ENCODE measurements at places on chromosomes 1 and 21. TPM values are rescaled to one million over a fixed set of nuclear protein-coding genes. Genes with fewer than 3 reads are reported as not detected.

The LRRN2 gene
- total RNA-seq = not detected

The SLAMF6 gene
- total RNA-seq = not detected

The DHRS3 gene
- 14.1 TPM for total RNA-seq

The RAB25 gene
- total RNA-seq = 66.7 TPM

The RIIAD1 gene
- not detected for total RNA-seq

The HSF2BP gene
- 2.6 TPM for total RNA-seq

The GADD45A gene
- 101 TPM for total RNA-seq

The NBPF10 gene
- 0.70 TPM for total RNA-seq

The S100A2 gene
- total RNA-seq = 7,785 TPM

The SLC6A9 gene
- 9.1 TPM for total RNA-seq

The DNAJC16 gene
- total RNA-seq = 12.2 TPM

The ST6GALNAC5 gene
- total RNA-seq = 6.4 TPM

The SHE gene
- total RNA-seq = not detected

The SH3GLB1 gene
- 36.8 TPM for total RNA-seq

The LCA5L gene
- total RNA-seq = 0.19 TPM

The OR10T2 gene
- total RNA-seq = not detected

The SLAMF9 gene
- 2.5 TPM for total RNA-seq

The NUF2 gene
- total RNA-seq = 26.8 TPM

The CYP4Z1 gene
- not detected for total RNA-seq

The PTPRC gene
- total RNA-seq = not detected

The TNFRSF9 gene
- total RNA-seq = not detected

The KCNQ4 gene
- 0.08 TPM for total RNA-seq

The OR10Z1 gene
- total RNA-seq = not detected

The ADCY10 gene
- total RNA-seq = 0.15 TPM

The KRTAP11-1 gene
- not detected for total RNA-seq

The OR2T2 gene
- not detected for total RNA-seq

The DSCAM gene
- 2.6 TPM for total RNA-seq

The PGBD2 gene
- 3.4 TPM for total RNA-seq

The FMO1 gene
- not detected for total RNA-seq

The VCAM1 gene
- total RNA-seq = not detected

The INSRR gene
- not detected for total RNA-seq

The EEIG2 gene
- 2.1 TPM for total RNA-seq

The TMEM240 gene
- not detected for total RNA-seq

The CLEC20A gene
- not detected for total RNA-seq

The CD164L2 gene
- total RNA-seq = 0.65 TPM

The FCGR3A gene
- not detected for total RNA-seq

The TRIM45 gene
- total RNA-seq = 2.7 TPM

The PRAMEF13 gene
- not detected for total RNA-seq

The MRPS15 gene
- 219 TPM for total RNA-seq

The LIN28A gene
- total RNA-seq = not detected

The WNT4 gene
- not detected for total RNA-seq

The ACKR1 gene
- total RNA-seq = not detected

The CD1C gene
- total RNA-seq = not detected

The ADGRL4 gene
- total RNA-seq = not detected

The NGF gene
- not detected for total RNA-seq

The OR2AJ1 gene
- total RNA-seq = not detected

The MIXL1 gene
- not detected for total RNA-seq

The CTNNBIP1 gene
- total RNA-seq = 86.2 TPM

The UBXN10 gene
- 0.04 TPM for total RNA-seq

The FCGR2B gene
- not detected for total RNA-seq

The MAEL gene
- total RNA-seq = not detected

The ADORA1 gene
- total RNA-seq = 0.31 TPM

The MAP3K21 gene
- 7.3 TPM for total RNA-seq

The FCGR1A gene
- not detected for total RNA-seq

The NECAP2 gene
- 86.0 TPM for total RNA-seq

The CORT gene
- total RNA-seq = not detected

The CD52 gene
- total RNA-seq = 0.55 TPM
